Erythroblast (primary cell): ENCODE measurements at places on chromosomes 7 and 10.

GRCh38 chr10:82551506-82551905 lies 676.5 kb downstream of the NRG3 start:
- no peak for DNase-seq

DNA sequence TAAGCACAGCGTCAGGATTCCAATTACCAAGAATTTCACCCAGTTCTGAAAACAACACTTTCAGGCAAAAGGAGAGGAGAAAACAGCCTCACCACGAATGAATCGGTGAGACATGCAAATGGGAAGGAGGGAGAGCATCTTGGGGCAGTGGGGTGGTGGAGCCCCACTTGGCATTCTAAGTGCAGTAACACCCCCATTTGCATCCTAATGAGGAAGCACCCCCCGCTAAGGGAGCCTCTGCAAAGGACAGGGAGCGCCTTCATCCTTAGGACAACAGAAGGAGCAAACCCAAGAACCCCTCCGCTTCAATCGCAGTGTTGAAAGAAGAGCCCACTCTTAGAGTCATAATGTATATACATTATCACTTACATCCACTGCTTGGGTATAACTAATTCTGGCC lies 46.8 kb downstream of the NRAP start:
- DNase-seq: no peak

DNA sequence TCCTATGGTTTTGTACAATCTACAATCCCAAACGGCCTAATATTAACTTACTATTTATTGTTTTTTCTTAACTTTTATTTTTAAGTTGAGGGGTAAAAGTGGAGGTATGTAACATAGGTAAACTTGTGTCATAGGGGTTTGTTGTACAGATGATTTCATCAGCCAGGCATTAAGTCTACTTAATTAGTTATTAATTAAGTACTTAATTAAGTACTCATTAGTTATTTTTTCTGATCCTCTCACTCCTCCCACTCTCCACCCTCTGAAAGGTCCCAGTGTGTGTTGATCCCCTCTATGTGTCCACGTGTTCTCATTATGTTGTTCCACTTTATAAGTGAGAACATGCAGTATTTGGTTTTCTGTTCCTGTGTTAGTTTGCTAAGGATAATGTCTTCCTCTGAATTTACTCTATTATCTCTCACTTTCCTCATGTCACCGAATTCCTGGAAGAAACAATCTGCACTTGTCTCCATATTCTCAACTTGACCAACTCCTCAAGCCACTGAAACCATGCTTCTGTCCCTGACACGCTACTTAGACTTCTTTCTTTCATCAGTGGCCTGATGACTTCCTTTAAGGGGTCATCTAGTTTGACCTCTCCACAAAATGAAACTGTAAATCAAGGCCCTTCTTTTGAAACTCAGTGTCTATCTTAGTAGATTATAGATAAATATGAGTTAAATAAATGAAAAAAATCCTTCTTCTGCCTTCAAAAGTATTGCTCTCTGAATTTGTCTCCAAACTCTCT lies 9.1 kb downstream of the CACNA2D1 start:
- no peak for DNase-seq

DNA sequence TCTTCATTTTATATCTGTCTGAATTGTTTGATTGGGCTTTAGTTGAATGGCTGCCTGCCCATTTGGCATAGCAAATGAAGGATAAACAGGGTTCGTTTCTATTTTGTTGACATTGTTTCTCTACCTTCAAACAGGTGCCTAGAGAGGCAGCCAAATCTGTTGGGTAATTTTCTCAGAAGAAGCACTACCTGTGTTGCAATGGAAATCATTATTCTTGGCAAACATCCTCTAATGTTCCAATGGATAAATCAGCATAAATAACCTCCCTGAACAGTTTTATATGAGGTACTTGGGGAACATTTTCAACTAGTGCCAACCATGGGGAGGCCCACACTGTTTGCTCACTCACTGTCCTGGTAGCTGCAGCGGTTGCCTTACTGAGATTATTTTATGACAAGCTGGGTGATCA lies 64.4 kb upstream of the PLPP4 start:
- DNase-seq: no peak

DNA sequence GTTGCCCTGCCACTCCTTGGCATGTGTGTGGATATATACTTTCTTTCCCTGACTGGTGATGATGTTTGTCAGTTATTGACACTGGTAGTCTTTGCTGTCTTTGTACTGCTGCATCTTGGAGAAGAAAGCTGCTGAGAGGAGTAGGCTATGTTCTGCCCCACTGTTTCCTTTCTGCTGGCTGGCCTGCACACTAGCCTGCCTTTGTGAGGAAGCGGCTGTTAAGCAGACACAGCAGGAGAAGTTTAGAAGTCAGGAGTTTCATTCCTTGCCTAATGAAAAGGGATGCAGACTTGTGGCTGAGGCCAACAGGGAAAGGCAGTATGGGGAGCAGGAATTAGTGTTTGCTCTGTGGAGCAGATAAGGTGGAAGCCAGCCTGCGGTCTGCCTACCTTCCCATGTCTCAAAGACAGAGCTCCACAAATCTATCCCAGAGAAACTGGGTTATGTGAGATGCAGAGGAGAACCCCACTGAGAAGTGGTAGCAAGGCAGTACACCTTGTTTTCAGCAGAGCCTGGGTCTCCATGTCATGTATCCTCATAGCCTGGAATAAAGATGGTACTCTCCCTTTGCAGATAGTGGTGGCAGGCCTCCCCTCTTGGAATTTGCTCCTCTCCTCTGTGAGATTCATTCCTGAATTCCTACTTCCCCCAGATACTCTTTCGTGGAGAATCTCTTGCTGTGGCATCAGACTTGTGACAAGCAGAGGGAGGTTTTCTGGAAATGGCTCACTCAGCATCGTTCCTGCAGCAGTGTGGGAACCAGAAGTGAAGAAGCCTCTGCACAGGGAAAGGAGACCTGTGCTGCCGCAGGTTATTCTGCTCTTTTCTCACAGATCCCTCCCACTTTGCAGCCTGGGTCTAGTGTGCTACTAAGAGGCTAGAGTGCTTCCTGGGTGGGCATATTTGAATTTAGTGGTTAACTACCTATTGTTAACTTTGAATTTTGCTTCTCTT lies 130.2 kb downstream of the LRRC4 start:
- DNase-seq: no peak

DNA sequence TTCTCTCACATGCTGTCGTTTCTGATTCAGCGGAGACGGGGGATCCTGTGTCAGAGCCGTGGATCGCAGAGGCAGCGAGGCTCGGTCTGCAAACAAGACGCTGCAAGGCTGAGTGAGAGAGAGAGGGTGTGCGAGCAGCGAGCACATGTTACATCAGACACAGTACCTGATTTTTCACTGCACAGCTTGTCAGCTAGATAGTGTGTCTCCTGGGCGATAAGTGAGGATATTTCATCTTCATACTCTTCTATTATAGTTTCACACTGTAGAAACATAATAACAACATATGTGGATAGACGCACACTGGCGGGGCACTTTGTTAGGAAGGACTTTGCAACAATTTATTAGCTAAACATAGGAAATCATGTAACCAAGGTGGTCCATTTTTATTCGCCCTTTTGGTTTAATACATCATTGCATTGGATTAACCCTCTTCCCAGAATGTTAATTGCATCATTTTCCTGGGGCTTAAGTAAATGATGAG lies 39.5 kb downstream of the CNPY1 start:
- no peak for DNase-seq

DNA sequence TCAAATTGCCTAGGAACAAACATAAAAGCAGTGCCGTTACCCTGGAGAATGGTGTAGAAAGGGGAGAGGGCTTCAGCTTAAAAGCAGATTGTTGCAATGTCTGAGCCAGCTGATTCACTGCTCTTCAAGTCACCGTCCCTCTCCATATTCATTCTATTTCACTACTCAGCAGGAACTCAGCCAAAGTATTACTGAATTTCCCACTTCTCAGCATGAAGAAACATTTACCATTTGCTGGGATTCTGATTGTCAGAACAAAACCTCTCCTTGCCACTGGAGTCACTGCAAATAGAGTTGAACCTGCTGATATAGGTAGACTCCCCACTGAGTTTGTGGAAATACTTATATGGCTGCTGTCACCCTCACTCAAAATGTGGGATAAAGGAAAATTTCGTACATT lies 71.7 kb downstream of the PPP1R17 start:
- no peak for DNase-seq

DNA sequence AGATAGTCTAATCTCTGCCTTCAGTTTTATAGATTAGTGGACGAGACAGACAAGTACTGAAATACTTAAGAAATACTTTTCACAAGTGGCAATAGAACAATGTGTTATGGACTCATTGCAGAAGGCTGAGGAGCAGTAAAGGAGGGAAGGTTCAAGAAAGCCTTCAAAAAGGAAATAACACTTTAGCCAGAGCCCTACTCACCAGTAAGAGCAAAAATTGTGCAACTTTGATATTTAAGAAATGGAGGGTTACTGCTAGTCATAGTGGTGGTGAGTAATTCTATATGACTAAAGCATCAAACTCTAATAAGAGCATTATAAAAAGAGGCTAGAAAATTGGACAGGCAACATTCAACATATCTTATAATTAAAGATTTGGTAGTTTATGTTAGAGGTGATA lies 28.8 kb downstream of the PTPN12 start:
- DNase-seq: no peak

DNA sequence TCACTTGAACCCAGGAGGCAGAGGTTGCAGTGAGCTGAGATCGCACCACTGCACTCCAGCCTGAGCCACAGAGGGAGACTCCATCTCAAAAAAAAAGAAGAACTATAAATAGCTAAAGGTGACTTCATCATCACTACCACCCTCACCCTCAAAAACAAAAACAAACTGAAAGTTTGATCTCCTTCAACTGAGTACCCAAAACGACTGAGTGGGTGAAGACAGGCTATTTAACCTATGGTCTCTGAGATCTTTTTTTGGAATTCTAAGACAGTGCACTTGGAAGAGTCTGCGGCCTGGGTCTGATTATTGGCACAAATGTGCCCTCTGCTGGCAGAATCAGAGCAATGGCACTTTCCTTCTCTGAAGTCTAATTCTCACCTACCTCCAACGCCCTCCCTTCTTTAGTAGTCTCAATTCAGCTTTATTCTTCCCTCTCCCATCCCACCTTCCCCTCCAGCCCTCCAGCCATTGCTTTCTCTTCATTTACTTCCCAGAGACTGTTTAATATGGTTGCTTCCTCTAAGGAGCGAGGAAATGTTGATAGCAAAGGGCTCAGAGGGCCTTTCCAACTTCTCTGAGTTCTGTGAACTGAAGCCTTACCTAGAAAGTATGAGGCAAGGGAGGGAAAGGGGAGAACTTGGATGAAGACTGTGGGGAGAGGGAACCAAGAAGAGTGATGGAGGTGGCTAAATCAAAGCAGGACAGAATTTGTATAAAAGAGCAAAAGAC lies 2.9 kb upstream of the MYOZ1 start:
- peak; percentile 80 for DNase-seq

DNA sequence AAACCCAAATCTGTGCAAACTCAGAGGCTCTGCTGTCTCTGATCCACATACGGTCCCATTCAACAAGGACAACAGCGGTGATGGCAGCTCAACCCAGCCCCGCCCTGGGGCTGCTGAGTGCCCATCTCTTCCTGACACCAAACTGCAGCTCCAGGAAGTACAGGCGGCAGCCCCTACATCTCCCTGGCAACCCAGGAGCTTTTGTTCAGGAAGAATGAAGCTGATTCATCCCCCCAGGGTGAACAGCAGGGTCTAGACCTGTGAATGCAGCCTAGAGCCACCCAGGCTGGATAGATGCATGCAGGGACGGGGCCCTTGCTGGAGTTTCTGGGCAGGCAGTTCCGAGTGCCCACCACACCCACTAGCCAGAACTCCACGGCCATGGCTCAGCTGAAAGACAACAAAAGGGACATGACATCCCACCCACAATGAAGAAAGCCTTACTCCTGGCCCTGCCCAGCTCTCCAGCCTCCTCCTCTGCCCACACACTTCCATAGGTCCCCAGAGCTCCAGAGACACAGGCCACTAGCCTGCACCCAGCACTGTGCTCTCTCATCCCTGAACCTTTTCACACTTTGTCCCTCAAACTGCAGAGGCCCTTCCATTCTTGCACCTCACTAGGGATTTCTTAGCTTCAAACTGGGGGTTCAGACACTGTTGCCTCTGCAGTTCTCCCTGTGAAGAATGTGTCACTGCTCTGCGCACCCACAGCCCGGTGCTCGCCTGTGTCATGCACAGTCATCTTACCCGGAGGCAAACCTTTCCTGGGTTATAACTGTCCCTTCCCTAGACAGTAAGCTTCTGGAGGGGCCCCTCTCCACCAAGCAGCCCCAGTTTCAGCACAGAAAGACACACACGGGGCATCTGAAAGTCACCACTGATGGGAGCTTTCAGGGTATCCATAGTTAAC lies 99.1 kb downstream of the GRID1 start:
- DNase-seq: no peak

DNA sequence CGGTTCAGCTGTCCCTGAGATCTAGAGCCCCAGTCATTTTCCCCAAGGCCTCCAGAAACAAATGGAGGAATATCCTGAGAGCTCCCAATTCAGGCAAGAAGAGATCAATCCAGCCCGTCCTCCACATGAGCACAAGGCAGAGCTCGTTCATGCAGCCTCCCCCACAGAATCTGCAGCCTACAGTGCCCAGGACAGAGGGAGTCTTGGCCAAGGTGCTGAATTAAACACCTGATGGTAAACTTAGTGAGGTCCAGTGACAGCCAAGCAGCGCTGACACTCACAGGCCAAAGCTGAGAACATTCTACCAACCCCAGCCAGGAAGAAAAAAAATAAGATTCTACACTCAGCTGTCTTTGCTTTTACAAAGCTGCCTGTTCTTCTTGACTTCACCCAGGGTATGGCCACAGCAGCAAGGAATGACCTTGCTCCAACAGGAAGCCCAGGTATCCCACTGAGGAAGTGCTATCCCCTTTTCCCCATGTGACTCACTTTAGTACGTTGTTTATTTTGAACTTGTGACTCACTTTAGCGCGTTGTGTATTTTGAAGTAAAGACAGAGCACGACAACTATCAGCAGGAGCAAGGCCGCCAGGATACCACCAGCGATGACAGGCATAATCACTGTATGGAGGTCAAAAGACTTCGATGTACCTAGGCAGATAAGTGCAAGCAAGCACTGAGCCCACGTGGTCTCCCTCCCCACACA lies 4.4 kb upstream of the CUZD1 start:
- DNase-seq: no peak

DNA sequence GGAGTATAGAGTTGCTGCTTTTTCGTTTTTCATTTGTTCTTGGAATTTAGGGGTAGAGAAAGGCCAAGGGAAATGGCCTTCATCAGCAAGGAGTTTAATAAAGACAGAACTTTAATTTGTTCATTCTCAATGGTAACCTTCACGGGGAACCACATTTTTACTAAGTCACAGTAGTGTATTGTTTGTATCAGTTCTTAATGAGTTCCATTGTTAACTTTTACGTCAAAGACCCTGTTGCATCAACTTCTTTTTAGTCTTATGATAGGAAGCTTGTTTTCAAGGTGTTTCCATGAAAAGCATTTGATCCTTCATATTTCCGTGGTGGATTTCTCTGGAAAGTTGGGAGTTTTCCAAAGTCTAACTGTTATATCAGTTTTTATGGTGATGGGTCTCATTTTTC lies 169.9 kb downstream of the CREB5 start:
- DNase-seq: no peak
